ENCODE measurements at places on chromosomes 12 and 14.
A peak's percentile ranks its signal among the peaks of the same experiment; 100 is the strongest.

GRCh38 chr12:17928708-17929366 is 161.2 kb downstream of the RERGL start:
- peak; percentile 92 for DNase-seq

DNA sequence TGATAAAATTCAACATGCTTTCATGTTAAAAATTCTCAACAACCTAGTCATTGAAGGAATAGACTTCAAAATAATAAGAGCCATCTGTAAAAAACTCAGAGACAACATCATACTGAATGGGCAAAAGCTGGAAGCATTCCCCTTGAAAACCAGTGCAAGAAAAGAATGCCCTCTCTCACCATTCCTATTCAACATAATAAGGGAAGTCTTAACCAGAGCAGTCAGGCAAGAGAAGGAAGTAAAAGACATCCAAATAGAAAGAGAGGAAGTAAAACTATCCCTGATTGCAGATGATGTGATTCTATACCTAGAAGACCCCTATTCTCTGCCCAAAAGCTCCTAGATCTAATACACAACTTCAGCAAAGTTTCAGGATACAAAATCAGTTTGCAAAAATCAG is 52.9 kb downstream of the APOBEC1 start:
- DNase-seq: no peak

DNA sequence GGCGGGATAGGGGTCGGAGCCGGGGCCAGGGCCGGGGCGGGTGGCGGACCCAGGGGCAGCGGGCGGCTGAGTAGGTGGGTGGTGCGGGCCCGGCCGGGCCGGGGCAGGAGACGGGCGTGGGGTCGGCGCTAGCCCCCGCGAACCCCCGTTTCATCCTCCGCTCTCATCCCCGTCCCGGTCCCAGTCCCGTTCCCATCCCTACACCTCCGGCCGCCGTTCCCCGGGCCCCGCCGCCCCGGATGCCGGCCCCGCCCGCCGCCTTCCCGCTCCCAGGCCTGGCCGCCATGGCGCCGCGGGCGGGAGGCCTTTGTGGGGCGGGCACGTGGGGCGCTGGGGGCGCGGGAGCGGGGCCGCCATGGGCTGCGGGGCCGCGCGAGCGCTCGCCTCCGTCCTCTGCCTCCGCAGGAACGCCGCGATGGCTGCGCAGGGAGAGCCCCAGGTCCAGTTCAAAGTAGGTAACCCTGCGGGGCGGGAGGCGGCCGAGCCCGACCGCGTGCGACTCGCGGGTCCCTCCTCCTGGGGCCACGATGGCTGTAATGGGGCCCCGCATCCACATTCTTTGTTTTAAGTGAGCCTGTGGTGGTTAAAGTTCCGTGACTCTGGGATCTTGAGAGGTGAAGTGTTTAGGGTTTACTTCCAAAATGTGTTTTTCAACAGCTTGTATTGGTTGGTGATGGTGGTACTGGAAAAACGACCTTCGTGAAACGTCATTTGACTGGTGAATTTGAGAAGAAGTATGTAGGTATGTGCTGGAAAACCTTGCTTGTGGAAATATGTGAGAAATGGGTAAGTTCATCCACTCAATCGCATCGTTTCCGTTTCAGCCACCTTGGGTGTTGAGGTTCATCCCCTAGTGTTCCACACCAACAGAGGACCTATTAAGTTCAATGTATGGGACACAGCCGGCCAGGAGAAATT is 572 bp downstream of the RAN start:
- no peak for DNase-seq

GRCh38 chr12:102413396-102413795 is 67.0 kb downstream of the IGF1 start:
- DNase-seq: no peak

Data from SW 1271 (cell line).